Psoas muscle (tissue), 8 donors: ENCODE measurements at places on chromosomes 6 and 20. TPM values are rescaled to one million over a fixed set of nuclear protein-coding genes. Genes with fewer than 3 reads are reported as not detected.

Gene LGSN
- not detected for total RNA-seq

DNA sequence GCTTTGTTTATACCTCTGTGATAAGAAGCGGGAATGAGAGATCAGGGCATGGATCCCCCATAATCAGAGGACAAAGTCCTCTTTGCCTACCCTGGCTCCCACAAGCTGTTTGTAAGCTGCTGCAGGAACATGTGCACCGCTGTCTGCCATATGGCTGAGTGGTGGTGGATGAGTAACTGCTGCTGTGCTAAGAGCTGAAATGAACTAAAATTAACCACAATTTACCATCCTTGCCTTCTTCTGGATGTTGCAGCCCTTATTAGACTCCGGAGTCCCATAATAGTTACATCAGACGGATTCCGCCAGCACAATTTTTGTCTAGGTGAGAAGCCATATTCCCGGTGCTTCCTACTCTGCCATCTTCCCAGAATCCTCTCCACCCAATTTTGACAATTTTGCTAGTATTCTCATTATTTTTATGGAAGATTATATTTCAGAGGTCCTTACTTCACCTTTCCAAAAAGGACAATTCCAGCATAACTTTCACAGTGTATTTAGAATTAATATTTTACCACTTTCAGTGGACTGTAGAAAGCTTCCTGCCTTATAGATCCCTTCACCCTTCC, 6.0 kb upstream of the CMTR1 start:
- no peak for DNase-seq

Gene CLDN20
- total RNA-seq: not detected

DNA sequence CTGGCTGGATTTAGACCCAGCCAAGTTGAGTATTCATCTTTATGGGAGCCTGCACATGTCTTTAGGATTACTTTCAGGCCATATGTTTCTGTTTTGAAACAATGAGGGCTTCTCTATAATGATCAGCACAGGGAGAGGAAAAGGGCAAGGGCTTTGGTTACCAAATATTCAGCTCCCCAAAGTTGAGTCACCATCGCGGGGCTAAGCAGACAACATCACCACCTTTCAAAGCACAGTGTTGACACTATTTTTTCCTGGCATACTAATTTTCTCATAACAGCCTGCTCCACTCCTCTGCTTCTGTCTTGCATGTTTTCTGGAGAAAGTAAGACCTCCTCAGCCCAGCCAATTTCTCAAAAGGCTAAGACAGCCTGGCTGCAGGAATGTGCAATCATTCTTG, 4.9 kb downstream of the SCML4 start:
- no peak for DNase-seq

Gene LRP11
- total RNA-seq: 29.6 TPM

Gene CST4
- not detected for total RNA-seq

DNA sequence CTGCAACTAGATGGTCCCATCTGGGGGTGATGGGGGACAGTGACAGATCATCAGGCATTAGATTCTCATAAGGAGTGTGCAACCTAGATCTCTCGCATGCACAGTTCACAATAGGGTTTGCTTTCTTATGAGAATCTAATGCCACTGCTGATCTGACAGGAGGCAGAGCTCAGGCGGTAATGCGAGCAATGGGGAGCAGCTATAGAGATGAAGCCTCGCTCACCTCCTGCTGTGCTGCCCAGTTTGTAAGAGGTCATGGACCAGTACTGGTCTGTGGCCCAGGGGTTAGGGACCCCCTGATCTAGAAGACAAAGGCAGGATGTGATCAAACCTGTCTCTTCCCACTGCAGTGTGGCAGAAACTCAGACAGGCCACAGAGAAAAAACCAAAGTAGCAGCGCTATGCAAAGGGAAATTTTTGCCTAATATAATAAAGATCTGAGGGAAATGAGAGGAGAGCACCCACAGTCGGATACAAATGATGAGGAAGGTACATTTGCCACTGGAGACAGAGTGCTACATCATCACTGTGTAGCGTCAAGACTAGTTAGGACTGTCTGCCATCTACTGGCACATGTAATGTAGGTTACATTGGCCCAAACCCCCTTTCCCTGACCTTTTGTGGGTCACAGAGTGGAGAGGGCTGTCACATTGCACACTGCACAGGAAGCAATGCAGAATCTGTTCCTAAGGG, 4.1 kb upstream of the LY86 start:
- no peak for DNase-seq

Gene BNIP5
- total RNA-seq: not detected

Gene AFDN
- 35.6 TPM for total RNA-seq

DNA sequence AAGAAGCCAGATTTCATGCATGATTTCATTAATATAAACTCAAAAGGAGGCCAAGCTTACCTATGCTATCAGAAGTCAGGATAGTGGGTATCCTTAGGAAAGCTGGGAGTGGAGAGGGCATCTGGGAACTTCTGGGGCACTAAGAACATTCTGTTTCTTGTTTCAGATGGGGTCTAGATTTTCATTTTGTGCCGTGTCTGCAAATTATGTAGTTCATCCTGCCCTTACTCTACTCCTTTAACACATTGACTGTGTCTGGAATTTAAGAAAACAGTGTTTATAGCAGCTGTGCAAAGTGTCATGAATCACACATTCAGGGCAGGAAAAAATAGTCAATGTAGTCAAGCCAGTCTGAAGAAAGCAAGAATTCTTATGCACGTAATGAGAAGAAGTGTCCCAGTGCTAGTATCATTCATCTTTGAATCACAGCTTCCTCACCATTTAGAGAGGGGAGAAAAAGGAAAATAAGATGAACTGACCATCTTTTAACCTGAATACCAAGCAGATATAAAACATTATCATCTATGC, 11.6 kb upstream of the SPTLC3 start:
- no peak for DNase-seq

Gene ARFGAP1
- total RNA-seq: 24.2 TPM

DNA sequence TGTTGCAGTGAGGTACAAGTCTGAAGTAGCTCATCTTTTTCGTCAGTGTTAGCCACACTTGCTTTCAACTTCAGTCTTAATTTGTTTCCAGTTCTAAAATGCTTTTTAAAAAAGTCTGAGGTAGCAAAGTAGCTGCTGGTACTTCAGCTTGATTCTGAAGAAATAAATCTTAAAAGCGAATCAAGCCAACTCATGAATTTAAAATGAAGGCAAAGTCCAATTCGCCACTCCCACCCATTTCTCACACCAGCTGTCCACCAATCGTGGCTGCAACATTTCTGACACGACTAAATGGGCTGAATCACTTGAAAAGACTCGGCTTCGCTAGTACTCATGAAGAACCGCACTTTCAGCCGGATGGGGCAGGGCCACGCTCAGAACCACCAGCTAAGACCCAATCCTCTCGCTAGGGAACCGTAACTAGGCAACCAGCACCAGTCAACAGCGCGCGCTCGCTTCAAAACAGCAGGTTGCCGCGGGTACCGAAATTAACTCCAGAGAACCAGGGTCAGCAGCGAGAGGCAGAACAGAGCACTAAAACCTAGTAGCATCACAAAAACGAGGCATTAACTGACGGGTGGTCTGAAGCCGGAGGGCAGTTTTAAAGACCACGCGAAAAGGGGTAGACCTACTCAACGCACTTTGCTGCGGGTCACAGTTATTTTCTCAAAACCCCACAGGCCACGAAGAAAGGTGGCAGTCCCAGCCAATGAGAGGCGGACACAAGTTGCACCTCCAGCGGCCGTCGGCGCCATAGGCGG, 900 bp downstream of the BCLAF1 start:
- peak; percentile 77 for DNase-seq

DNA sequence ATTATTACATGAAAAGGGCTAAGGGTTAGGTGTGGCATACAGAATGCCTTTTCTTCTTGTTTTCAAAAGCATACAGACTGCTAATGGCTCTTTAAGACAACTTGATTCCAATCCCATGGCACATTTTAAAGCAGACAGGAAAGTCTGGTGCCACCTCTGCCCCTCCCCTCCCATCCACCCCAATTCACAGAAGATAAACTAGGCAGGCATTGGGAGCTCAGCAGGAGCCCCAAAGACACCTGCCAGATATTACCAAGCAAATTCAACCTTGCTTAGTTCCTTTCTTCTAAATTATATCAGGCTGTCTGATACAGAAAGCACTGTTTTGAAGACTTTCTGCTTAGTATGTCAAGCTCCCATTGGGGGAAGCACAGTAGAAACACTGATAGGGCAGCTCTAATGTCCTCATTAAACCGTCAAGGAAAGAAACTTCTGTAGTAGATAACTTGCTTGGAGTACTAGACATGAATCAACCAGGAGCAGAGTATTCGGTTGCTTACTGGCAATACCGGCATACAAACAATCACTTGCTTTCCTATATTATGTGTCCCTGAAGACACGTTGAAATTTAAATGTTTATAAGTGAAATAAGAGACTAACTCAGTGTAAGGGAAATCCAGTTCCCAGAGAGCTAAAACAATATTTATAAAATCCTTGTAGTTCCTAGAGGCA, 13.0 kb downstream of the SESN1 start:
- no peak for DNase-seq

- no peak for DNase-seq
These were observed 58.0 kb downstream of the SYTL3 start for GRCh38 chr6:158707821-158708195.

DNA sequence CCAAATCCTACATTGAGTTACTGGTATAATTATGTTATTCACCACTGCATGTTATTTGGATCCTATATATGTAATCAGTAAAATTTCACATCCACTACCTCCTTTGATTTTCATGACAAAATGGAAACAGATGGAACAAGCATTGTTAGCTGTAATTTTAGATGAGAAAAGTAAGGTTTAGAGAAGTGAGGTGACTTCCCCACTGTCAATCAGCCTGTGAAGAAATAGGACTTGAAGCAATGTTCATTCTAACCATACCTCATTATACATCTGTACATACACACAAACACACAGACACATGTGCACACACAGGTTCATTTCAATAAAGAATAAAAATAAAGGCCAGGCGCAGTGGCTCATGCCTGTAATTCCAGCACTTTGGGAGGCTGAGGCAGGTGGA, 23.7 kb upstream of the QKI start:
- DNase-seq: no peak

DNA sequence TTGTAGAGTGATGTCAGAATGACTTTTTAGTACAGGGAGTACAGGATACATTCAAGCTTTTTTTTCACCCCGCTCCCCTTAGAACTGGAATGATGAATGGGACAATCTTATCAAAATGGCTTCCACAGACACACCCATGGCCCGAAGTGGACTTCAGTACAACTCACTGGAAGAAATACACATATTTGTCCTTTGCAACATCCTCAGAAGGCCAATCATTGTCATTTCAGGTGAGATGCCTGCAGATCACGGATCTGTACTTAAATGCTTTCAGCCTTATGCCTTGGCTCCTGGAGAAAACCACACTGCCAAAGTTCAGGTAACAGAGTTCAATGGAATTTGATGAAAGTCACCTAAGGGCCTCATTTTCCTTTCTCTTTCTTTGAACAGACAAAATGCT, 8.5 kb downstream of the TNFAIP3 start:
- DNase-seq: no peak

- no peak for DNase-seq
These were observed 5.0 kb upstream of the GFOD1 start for GRCh38 chr6:13492357-13492756.

- DNase-seq: no peak
These were observed 30.3 kb downstream of the AK9 start for GRCh38 chr6:109660526-109661320.

DNA sequence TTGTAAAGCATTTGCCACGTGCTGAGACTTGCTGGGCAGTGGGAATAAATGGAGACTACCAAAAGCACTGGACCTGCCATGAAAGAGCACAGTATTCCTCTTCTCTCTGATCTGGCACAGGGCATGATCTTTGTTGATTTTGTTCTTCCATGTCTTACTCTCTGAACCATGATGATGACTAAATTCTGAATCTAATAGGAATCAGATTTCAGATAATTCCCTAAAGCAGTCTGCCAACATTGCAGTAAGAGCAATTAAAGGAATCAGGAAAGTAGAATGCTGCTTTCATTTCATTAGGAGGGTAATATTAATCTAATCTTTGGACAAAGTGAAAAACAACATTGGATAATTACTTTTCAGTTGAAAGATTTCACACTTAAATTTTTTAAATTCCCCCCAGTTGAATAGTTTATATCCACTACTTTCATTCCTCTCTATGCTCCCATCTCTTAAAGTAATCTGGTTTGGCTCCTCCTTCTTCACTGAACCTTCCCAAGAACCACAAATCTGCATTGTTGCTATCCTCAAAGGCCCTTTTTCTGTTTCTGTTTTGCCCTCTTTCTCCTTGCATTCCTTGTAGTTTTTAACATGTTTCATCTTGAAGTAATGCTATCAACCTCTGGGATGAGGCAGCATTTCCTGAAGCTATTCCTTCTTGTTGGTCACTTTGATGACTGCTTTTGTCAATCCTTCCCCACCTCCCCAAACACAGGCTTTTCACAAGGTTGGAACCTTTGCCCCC, 243.2 kb upstream of the TENT5A start:
- DNase-seq: no peak

DNA sequence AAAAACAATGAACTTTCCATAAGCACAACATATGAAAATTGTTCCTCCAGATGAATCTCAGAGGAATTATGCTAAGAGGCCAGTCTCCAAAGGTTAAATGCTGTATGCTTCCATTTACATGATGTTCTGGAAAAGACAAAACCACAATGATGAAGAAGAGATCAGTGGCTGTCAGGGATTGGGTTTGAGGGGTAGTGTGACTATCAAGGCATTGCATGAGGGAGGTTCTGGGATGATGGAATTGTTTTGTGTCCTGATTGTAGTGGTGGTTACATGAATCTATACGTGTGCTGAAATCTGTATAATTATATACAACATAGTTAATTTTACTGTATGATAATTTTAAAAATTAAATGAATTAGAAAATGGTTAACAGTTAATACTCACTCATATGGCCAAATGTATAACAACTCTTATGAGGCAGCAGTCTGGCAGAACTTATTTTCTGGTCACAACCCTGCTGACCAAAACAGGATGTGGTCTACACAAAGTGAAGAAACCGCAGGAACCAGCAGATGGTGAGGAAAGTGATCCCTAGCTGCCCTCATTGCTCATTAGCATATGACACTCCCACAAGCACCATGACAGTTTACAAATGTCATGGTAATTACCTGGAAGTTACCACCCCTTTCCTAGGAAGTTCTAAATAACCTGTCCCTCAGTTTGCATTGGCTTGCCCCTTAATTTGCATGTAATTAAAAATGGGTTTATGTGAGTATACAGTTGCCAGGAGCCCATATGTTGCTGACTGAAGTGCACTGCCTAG, 31.9 kb downstream of the NSFL1C start:
- DNase-seq: no peak
